Fibroblast of skin of abdomen (primary cell): ENCODE measurements at places on chromosomes 7 and 10.

DNA sequence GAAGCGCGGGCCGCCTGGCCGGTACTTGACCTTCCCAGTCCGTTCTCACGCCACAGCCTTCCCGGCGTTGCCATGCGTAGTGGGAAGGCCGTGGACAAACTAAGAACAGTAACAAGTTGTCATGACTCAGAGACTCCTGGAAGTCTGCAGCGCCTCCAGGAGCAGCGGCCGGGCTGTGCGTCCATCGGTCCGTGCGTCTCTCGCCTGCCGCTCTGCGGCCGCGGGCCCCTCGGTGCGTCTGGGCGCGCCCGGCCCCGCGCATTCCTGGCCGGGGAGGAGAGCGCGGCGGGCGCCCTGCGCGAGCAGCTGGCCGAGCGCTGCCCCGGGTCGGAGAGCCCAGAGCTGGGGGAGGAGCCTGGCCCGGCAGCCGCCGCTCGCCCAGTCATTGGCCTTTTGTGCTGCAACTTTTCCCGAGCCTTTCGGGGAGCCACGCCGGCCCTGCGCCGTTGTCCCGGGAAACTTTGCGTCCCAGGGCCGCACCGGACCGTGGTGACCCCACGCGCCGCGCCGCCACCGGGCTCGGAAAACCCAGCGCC, 123.7 kb downstream of the TACC2 start:
- peak; percentile 86 for DNase-seq

DNA sequence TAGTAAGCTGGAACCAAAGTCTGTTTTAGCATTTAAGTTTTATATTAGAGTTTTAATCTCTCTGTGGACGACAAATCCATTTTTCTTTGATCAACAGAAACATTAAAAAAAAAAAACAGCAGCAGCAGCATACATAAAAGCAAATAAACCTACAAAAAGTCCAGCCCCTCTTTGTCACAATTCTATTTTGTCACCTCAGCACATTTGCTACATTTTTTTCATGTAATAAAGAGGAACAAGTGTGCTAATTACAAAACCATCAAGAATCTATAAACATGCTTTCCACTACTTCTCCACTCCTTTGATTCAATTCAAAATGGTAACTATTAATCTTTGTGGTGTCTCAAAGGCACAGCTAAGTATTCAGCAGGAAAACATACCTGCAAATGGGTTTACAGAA, 259.8 kb upstream of the GNAI1 start:
- DNase-seq, result no peak

GRCh38 chr7:140446467-140446866, 32.8 kb downstream of the MKRN1 start:
- DNase-seq, result no peak

- DNase-seq, result no peak
Observed at GRCh38 chr7:77878500-77878899, 79.9 kb downstream of the PHTF2 start.

- no peak for DNase-seq
Observed at GRCh38 chr10:76560338-76560737, 1077.3 kb downstream of the KCNMA1 start.

DNA sequence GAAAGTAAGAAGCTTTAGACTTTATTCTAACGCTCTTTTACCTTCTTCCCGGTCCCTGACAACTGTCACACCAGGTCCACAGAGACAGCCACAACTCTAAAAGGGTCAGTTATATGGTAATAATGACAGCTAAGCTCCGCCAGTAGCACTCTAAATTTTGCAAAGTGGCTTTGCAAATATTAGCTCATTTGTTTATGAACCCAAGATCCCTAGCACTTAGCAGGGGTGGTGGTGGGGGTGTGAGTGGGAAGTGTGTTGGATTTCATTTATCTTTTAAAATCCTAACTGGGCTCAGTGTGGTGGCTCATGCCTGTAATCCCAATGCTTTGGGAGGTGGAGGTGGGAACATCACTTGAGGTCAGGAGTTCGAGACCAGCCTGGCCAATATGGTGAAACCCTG, 34.8 kb upstream of the SDK1 start:
- no peak for DNase-seq

DNA sequence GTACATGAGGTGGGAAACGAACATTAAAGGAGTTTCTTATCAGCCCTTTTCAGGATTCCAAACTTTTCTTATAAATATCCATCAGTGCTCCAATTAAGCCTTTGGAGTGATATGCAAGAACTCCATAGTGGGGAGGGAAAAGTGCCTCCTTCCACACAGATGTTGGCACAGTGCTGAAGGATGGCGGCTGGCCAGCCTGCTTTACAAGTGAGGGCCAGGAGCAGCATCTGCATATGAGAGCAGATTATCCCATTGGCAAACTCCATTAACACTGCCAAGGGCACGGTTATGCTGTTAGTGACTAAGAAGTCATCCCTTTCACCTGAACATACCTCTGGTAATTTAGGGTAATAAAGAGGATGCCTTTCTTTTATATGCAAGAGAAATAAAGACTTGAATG, 543.1 kb downstream of the CNTNAP2 start:
- DNase-seq, result no peak

- no peak for DNase-seq
Observed at GRCh38 chr7:64685091-64685490, 19.2 kb downstream of the ZNF107 start.

GRCh38 chr7:85275204-85275603, 88.3 kb upstream of the SEMA3D start:
- DNase-seq, result no peak

DNA sequence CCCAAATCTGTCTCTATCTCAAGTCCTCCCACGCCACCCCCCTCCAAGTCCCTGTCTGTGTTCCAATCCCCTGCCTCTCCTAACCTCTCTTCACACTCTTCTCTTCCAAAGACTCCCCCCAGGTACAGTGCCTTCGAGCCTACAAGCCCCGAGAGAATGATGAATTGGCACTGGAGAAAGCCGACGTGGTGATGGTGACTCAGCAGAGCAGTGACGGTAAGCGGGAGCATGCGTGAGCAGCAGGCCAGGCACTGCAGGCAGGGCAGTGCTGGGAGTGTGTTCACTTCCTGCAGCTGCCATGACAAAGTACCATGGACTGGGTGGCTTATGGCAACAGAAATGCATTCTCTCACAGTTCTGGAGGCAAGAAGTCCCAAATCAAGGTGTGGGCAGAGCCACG, 23.4 kb downstream of the ARHGEF5 start:
- DNase-seq, result no peak

GRCh38 chr7:23696916-23697441, 13.0 kb upstream of the STK31 start:
- peak; percentile 49 for DNase-seq

- DNase-seq, result no peak
Observed at GRCh38 chr7:135168489-135169140, 1.9 kb downstream of the CYREN start.

DNA sequence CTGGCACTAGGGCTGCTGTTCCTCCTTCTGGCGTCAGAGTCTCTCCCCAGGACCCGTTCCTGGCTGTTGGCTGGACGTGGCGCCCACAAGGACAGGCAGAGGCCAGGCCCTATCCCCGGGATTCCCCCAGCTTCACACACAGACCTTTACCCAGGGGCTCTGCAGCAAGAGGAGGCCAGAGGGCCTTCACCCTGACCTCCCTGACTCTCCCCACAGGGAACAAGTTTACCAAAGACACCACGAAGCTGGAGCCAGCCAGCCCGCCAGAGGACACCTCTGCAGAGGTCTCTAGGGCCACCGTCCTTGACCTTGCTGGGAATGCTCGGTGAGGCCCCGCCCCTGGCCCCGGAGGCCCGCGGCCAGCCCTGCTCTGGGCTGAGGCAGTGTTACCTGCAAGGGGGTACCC, 82.2 kb downstream of the GTF2IRD1 start:
- DNase-seq, result no peak

DNA sequence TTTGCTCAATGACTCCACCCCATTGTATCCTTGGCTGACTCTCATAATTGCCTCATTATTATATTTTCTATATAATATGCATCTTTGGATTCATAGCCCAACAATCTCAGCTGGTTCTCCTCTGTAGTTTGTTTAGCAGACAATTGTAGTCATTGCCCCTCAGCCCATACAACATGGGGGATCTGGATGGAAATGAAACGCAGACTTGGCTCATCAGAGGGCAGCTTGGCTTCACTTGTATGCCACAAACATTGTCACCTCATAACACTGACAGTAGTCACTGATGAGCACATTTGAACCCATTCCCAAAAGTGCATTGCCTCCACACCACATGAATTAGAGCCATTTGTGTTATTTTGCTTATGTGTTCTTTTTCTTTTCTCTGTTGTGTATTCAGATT, 963.8 kb downstream of the LRMDA start:
- no peak for DNase-seq

- no peak for DNase-seq
Observed at GRCh38 chr10:120700426-120700825, 150.7 kb upstream of the WDR11 start.

GRCh38 chr10:97169063-97169462, 16.7 kb downstream of the SLIT1 start:
- DNase-seq, result no peak

DNA sequence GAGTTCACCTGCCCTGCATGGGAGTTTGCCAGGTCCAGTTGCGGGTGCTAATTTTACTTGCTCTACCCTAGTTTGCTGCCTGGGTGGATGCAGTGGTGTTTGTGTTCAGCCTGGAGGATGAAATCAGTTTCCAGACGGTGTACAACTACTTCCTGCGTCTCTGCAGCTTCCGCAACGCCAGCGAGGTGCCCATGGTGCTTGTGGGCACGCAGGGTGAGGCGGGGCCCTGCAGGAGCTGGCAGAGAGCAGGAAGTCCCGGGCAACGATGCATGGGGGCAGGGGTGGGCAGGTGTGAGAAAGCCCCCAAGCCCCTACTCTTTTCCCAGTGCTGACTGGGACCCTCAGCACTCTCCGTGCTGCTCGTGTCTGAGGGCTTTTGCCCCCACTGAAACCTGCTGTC, 31.3 kb downstream of the AGAP3 start:
- DNase-seq, result no peak

DNA sequence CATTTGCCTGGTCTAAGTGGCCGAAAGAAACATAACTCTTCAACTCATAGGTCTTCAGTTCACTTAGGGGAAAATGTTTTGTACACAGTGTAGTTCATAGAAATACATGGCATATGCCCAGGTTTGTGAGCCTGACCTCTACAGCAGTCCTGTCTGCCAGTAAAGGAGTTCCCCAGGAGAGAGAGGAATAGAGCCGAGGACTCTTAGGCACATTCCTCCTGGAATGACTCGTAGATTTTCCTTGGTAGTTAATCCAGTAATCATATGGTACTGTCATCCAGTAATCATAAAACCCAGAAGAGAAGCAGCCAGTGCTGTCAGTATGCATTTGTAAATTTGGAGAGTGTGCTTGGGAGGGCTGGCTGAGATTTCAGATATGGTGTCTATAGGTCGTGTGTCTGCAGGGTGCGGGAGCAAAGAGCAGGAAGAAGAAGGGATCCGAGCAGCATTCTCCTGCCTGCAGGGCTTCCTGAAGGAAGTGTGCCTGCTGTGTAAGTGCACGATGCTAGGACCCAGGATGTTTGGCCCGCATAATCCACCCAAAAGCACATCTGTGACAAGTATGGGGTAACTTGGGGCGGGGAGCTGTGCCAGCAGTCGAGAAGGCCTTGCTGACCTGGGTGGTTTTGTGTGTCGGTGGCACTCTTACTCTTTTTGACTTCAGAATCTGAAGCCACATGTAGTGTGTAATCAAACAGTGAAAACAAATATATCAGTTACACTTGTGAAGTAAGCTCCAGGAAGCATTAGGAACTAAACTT, 13.9 kb downstream of the EIF4H start:
- DNase-seq, result peak; percentile 58
